ENCODE measurements at places on chromosomes 2 and 18.

- DNase-seq: no peak
- H3K27ac ChIP-seq: no peak overlapping the region
- no peak overlapping the region for H3K4me3 ChIP-seq
- H3K27me3 ChIP-seq: peaks cover 22% of the 10 kb centered on the region
- H3K36me3 ChIP-seq: no peaks in the 10 kb centered on the region
Observed at GRCh38 chr2:218849721-218850120, 9.9 kb upstream of the WNT6 start.

DNA sequence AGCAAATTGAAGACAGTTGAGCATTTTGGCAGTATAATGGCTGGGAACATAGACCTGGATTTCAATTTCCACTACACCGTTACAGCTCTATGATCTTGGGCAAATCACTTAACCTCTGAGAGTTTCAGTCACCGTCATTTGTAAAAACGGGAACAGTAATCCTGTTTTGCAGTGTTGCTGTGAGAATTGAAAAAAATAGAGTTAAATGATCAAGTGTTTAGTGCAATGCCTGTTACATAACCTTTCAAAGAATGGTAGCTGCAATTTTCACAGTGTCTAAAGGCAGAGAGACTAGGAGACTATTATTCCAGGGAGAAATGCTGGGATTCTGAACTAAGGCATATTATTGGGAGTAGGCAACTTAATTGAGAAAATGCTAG, 2.0 kb downstream of the AGPS start:
- no peak for DNase-seq
- peaks cover 43% of the 10 kb centered on the region for H3K4me1 ChIP-seq
- no peaks in the 10 kb centered on the region for H3K36me3 ChIP-seq

- H3K36me3 ChIP-seq: no peaks in the 10 kb centered on the region
- DNase-seq: no peak
- H3K4me3 ChIP-seq: no peak overlapping the region
- H3K27me3 ChIP-seq: no peaks in the 10 kb centered on the region
- no peak overlapping the region for H3K27ac ChIP-seq
Observed at GRCh38 chr2:15127876-15128275, 433.3 kb downstream of the NBAS start.

DNA sequence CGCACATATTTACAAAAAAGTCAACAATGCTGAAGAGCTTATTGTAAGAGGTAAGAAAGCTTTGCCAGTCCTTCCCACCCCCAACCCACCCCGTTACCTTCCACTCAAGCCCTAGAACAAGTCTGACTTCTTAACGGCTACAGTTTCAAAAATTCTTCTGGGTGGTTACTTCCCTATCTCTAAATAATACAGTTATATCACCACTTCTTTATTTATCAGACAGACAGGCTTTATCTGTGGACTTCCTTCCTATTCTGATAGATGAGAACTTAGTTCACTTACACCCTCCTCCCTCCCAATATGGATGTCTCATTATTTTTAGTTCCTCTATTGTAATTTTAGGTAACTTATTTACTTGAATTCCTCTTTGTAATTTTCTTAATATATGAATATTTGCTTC, 26.7 kb upstream of the ACTR3 start:
- no peaks in the 10 kb centered on the region for H3K27me3 ChIP-seq
- no peak overlapping the region for H3K4me3 ChIP-seq
- H3K36me3 ChIP-seq: no peaks in the 10 kb centered on the region
- H3K4me1 ChIP-seq: peaks cover 4% of the 10 kb centered on the region
- no peak overlapping the region for H3K27ac ChIP-seq

DNA sequence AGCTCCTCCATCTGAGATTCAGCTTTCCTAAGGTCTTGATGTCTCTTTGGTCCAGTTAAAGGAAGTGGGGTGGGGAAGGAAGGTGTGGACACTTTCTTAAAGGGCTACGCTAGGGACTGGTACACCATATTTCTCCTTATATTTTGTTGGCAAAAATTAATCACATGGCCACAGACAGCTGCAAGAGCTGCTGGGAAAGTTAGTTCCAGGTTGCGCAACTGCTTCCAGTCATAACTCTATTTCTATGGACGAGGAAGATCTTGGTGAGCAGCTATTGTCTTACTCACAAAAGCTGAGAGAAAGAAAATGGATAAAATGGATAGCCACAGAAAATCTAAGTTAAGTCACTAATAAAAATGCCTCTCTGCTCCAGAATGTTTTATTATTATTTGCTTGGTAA, 60.7 kb upstream of the PPM1B start:
- H3K4me3 ChIP-seq: no peak overlapping the region
- H3K36me3 ChIP-seq: no peaks in the 10 kb centered on the region
- H3K27ac ChIP-seq: no peak overlapping the region
- no peak for DNase-seq
- H3K27me3 ChIP-seq: no peaks in the 10 kb centered on the region

- no peak overlapping the region for H3K4me3 ChIP-seq
- H3K4me1 ChIP-seq: peaks cover 35% of the 10 kb centered on the region
- H3K27me3 ChIP-seq: no peaks in the 10 kb centered on the region
- peak overlapping the region; percentile 65 for H3K27ac ChIP-seq
Observed at GRCh38 chr2:201938156-201938775, 95.4 kb upstream of the FZD7 start.

DNA sequence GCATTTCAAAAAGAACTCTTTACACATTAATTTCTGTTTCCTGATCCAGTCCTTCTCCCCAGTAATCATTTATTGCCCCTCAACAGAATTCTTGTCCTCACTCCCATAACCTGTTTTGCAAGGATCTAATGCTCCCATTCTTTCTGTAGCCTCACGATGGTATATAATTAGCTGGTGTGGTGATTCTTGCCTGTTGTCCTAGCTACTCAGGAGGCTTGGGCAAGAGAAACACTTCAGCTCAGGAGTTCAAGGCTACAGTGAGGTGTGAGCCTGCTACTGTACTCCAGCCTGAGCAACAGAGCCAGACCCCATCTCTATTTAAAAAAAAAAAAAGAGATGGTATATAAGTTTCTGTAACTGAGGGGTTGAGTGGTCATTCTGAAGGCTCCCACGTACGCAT, 7.7 kb upstream of the TRAPPC8 start:
- DNase-seq: no peak
- H3K36me3 ChIP-seq: no peaks in the 10 kb centered on the region
- no peak overlapping the region for H3K27ac ChIP-seq
- no peaks in the 10 kb centered on the region for H3K27me3 ChIP-seq
- H3K4me3 ChIP-seq: no peak overlapping the region

- H3K4me1 ChIP-seq: no peaks in the 10 kb centered on the region
- no peak overlapping the region for H3K4me3 ChIP-seq
- H3K27me3 ChIP-seq: no peaks in the 10 kb centered on the region
- H3K27ac ChIP-seq: no peak overlapping the region
Observed at GRCh38 chr2:5035057-5035488, 657.1 kb upstream of the SOX11 start.

DNA sequence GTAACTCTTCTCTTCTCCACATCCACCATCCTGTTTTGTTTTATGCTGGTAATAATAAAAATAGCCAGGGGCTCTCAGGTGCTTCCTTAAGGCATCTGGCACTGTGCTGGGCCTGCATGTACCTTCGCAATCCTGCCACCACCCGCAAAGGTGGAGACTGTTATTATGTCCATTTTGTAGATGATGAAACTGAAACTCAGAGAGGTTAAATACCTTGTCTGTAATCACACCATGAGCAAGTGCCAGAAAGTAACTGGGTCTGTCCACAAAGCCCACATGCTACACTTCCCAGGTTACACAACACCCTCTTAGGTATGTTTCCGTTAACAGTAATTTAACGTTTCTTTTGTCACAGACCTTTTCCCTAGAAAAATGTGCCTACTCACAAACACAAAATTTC, 27.0 kb downstream of the NRP2 start:
- H3K4me1 ChIP-seq: peaks cover 69% of the 10 kb centered on the region
- H3K36me3 ChIP-seq: peaks cover 5% of the 10 kb centered on the region
- peak overlapping the region; percentile 91 for H3K27ac ChIP-seq

- H3K36me3 ChIP-seq: no peaks in the 10 kb centered on the region
- DNase-seq: no peak
- no peak overlapping the region for H3K27ac ChIP-seq
- no peak overlapping the region for H3K4me3 ChIP-seq
- peaks cover 16% of the 10 kb centered on the region for H3K4me1 ChIP-seq
Observed at GRCh38 chr2:46181789-46182530, 115.2 kb upstream of the EPAS1 start.

DNA sequence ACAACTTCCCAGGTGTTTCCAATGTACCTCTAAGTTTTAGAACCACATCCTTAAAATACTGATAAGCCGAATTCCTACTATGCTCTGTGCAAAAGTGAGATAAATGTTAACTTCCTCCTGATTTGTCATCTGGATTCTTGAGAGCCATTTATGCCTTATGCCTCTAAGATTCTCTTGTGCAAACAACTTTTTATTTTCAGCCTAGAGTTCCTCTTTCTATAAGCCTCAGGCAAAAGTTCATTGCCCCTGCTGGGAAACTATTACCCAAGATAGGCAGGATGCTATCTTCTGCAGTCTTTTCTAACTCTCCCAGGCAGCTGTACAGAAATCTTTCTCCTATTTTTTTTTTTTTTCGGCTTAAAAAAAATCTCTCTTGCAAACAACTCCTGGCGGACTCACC, 216.1 kb downstream of the KCNJ3 start:
- H3K27ac ChIP-seq: no peak overlapping the region
- H3K27me3 ChIP-seq: no peaks in the 10 kb centered on the region
- no peak overlapping the region for H3K4me3 ChIP-seq

DNA sequence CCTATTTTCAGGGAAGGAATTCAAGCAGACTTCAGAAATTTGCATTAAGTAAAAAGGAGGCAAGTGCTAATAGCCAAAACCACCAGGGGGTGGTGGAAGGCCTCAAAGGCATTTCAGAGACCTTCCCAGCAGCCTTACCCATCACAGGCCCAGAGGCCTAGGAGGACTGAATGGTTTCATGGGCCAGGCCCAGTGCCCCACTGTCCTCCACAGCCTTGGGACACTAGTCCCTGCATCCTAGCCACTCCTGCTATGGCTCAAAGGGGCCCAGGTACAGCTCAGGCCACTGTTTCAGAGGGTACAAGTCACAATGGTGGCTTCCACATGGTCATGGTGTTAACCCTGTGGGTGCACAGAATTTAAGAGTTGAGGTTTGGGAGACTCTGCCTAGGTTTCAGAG, 58.6 kb upstream of the CHAC2 start:
- no peak for DNase-seq
- H3K4me1 ChIP-seq: no peaks in the 10 kb centered on the region
- H3K36me3 ChIP-seq: peaks cover 9% of the 10 kb centered on the region
- no peak overlapping the region for H3K4me3 ChIP-seq

DNA sequence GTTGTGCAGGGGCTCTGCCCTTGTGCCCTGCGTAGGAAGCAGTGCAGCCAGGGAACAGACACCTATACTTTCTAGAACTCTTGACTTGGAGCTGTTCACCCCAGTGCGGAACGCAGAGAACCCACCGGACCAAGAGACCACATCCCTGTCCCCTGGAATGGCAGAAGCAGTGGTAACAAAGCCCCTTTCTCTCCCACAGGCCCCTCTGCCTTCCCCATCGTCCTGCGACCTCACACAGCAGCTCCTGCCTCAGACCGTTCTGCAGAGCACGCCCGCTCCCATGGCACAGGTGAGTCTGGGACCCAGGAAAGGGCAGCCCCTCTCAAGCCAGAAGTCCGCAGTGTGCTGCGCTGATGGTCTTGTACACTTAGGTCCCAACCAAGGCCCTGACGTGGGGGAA, 24.6 kb upstream of the RPL31 start:
- no peak for DNase-seq
- H3K27me3 ChIP-seq: no peaks in the 10 kb centered on the region
- H3K27ac ChIP-seq: peak overlapping the region; percentile 74
- peaks cover 27% of the 10 kb centered on the region for H3K4me1 ChIP-seq
- no peak overlapping the region for H3K4me3 ChIP-seq

GRCh38 chr2:43128559-43128955, 97.8 kb downstream of the ZFP36L2 start:
- no peaks in the 10 kb centered on the region for H3K36me3 ChIP-seq
- no peaks in the 10 kb centered on the region for H3K27me3 ChIP-seq
- no peak overlapping the region for H3K27ac ChIP-seq
- peaks cover 27% of the 10 kb centered on the region for H3K4me1 ChIP-seq
- DNase-seq: no peak
